Activated T-cell treated with anti-CD3 and anti-CD28 coated beads, Interleukin-2, amount 50 U/mL, for 4 hours (primary cell): ENCODE measurements at places on chromosomes 5 and 9. TPM values are rescaled to one million over a fixed set of nuclear protein-coding genes. Genes with fewer than 3 reads are reported as not detected.

The NFIB gene
- total RNA-seq: 0.42 TPM

The NSA2 gene
- 179 TPM for total RNA-seq

- no peak for DNase-seq
Observed at GRCh38 chr5:170135796-170136490, 30.2 kb downstream of the FOXI1 start.

- no peak for DNase-seq
Observed at GRCh38 chr5:112646139-112646936, 91.3 kb upstream of the APC start.

The CDH6 gene
- not detected for total RNA-seq

DNA sequence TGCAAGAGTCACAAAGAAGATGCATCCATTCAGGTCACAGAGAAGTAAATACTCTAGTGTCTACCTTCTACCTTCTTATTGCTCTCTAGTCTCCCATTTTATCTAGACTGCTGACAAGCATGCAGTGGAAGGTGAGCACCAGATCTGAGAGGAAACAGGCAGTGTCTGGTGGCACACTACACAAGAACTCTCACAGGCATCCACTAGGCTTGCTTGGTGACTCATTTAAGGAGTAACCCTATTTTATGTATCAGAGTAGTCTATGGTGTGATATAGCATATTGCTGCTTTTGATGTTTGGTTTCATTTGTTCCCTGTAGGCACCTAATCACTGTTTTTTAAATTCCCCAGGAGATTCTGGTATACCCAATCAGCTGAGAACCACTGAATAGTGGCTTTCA lies 1.6 kb upstream of the THBS4 start:
- no peak for DNase-seq

The ZCCHC7 gene
- total RNA-seq: 25.6 TPM

DNA sequence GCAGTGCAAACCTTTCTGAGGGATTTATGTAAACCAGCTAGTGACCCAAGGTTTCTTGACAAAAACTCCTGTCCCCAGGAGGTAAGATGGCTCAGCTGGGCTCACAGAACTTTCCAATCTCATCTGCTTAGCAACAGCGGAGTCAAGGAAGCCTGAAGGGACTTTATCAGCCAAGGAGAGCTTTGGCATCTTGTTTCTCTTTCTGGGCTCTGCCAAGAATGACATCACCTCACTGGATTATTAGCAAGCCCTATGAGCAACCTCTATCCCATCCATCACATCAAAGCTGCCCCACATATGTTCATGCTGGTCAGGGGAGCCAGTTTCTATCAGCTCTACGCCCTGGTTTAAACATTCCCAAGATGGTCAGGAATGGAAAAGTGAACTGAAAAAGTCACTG lies 461.3 kb downstream of the ENC1 start:
- DNase-seq: no peak

The NKD2 gene
- 0.58 TPM for total RNA-seq

- DNase-seq: no peak
Observed at GRCh38 chr9:99605016-99605743, 216.5 kb upstream of the NR4A3 start.

- DNase-seq: no peak
Observed at GRCh38 chr5:8176101-8176693, 307.2 kb downstream of the MTRR start.

DNA sequence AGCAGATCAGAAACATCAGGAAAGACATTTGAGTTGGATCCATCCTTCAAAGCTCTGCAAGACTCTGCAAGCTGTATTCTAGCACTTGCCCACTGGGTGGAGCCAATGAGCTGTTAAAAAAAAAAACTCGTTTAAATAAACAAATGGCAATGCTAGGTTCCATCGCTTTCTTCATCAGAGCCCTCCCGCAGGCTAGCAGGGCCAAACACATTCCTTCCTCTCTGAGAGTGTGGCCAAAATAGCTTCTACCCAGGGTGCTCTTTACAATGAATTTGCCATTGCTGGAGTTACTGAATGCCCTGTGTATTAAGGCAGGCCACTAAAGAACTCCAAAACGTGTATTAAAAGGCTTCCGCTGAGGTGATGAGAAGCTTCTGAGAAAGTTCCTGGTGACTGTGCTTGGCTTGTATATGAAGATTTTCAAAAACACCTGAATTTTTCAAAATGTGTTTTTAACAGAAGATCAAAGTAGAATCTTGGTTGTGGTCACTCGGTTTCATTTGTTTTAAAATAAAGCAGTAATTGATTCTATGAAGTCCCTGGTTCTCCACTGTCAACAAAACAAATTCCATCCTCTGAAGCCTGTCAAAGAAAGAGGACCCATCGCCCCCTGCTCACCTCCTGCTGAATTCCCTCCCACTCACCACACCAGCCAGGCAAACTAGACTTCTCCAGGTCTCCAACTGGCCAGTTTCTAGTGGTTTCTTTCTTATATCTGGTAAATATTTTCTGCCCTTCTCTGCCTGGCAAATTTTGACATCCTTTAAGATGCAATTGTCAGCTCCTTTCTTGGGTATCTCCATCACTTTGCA lies 36.5 kb upstream of the EQTN start:
- DNase-seq: peak; percentile 35

DNA sequence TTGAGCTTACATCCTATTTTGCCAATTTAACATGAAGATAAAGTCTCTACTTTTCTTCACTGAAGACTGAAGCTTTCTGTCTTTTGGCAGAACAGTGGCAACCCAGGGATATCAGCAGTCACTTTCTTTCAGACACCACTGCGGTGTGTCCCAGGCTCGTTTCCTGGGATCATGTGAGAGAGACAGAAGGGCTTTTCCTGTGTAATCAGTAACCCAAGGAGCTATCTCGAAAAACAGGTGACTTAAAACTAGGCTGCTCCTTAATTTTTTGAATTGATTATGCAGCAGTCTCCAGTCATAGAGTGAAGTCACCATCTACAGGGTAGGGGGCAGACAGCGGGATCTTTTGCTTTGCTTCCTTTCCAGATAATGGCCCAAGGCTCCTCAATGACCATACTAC lies 68.5 kb downstream of the ZNF462 start:
- DNase-seq: no peak

DNA sequence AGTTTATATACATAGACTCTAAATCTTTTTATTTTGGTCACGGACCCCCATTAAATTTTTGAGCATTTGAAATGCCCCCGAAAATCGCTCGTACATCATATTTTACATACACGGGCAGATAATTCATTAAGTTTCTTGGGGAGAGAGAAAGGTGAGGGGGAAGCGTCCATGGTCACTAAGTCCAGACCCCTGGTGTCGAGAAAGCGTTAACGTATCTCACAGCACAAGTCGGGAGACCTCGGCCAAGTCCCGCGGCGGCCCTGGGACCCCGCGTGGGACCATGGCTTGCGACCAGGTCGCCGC lies 794 bp downstream of the PTBP3 start:
- DNase-seq: no peak

DNA sequence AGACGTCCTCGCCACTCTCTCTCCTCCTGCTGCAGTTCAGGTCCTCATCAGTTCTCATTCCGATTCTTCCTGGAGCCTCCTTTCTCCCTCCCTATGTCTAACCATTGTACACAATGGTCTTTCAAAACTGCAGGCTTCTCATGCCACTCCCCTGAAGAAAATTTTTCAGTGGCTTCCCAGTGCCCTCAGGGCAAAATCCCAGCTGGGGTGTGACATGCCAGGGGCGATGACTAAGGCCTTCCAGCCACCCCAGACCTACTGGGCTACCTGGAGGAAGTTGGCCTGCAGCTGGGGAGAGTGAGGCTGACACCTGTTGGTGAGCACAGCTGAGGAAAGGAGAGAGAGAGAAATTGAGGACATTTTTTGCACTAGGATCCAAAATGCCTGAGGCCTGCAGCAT lies 65.2 kb downstream of the SREK1 start:
- DNase-seq: no peak

The PKN3 gene
- total RNA-seq: 5.5 TPM

The TAF1L gene
- not detected for total RNA-seq

The DNAH5 gene
- not detected for total RNA-seq

DNA sequence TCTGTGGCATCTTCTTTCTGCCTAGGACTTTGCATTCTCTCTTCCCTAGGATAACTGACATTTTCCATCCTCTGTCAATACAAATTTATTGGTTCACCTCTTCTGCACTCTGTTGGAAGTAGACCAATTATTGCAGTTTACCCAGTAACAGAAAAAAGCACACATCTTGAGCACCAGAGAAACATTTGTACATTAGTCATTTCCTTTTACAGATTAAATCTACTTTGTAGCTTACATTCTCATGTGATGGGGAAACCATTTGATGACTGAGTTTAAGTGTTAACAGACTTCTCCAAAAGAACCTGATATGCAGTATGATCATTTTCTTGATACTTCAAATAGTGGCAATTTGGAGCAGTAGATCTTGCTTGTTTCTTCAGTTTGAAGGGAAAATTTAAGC lies 1098.8 kb downstream of the DTWD2 start:
- DNase-seq: no peak

The PLAA gene
- total RNA-seq: 55.4 TPM

The PHYHD1 gene
- total RNA-seq: 0.20 TPM

DNA sequence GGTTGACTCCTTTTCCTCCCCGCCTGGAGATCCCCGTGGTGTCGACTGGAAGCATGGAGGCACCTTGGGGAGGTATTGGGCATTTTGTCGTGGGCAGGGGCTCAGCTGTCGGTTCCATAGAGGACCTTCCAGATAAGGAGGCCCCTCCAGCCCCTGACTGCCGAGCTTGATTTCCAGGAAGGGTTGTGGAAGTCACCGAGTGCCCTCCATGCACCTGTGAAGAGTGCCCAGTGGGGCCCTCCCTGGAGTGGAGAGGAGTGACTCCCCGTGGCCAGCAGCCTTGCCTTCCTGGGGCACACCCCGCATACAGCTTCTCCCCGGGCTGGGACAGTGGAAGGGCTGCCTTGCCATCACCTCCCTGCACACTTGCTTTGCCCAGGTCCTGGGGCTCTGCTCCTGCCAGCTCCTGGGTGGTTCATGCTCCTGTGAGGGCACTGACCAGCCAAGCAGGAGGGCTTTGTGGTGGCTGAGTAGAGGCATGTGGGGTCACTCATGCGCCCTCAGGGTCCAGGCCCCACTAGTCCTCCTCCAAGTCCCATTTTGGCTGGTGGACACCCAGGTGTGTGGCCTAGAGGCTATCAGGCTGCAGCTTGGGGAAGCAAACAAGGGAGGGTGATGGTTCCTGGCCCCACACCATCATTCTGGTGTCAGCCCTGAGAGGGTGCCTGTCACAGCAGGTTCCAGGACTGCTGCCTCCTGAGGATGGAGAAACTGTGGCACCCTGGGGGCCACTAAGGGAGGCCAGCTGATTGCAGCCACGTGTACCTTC lies 133.0 kb downstream of the WNK2 start:
- DNase-seq: no peak

The WDR31 gene
- total RNA-seq: 1.4 TPM

- no peak for DNase-seq
Observed at GRCh38 chr9:137484551-137485315, 25.6 kb upstream of the NSMF start.

GRCh38 chr9:11158063-11158462 lies 545.3 kb upstream of the PTPRD start:
- no peak for DNase-seq
